ENCODE measurements at places on chromosomes 7 and 10. TPM values are rescaled to one million over a fixed set of nuclear protein-coding genes. Genes with fewer than 3 reads are reported as not detected.

Gene LDB3
- total RNA-seq: not detected

Gene ANXA8
- total RNA-seq: not detected

Gene TSPAN33
- 0.38 TPM for total RNA-seq

Gene SLC26A5
- total RNA-seq: not detected

Gene DENND2A
- 0.66 TPM for total RNA-seq

Gene TEX36
- not detected for total RNA-seq

Gene CNPY1
- not detected for total RNA-seq

Gene AGMO
- total RNA-seq: not detected

Gene GNAT3
- total RNA-seq: not detected

Gene NANOS1
- 0.18 TPM for total RNA-seq

Gene SRI
- total RNA-seq: 152 TPM

Gene VPS37D
- 4.0 TPM for total RNA-seq

Gene EPC1
- 23.5 TPM for total RNA-seq

Gene PDE1C
- 0.38 TPM for total RNA-seq

Gene CRHR2
- not detected for total RNA-seq

Gene INTS1
- total RNA-seq: 37.2 TPM

Gene TUBAL3
- total RNA-seq: 0.18 TPM

Gene SERPINE1
- total RNA-seq: 3,900 TPM

Gene AOAH
- total RNA-seq: not detected

Gene VGF
- total RNA-seq: under 0.01 TPM

Gene PIP
- not detected for total RNA-seq

Gene OR2A1
- not detected for total RNA-seq

Gene TLX1
- total RNA-seq: not detected

Gene MYO1G
- total RNA-seq: under 0.01 TPM

Gene COL17A1
- 5.4 TPM for total RNA-seq

Gene CALD1
- total RNA-seq: 204 TPM

Gene MTURN
- total RNA-seq: 4.5 TPM

Data from endothelial cell of coronary artery (primary cell).